ENCODE measurements at places on chromosomes 2 and 18. TPM values are rescaled to one million over a fixed set of nuclear protein-coding genes. Genes with fewer than 3 reads are reported as not detected.

DNAJC5G gene
- total RNA-seq = not detected

DNA sequence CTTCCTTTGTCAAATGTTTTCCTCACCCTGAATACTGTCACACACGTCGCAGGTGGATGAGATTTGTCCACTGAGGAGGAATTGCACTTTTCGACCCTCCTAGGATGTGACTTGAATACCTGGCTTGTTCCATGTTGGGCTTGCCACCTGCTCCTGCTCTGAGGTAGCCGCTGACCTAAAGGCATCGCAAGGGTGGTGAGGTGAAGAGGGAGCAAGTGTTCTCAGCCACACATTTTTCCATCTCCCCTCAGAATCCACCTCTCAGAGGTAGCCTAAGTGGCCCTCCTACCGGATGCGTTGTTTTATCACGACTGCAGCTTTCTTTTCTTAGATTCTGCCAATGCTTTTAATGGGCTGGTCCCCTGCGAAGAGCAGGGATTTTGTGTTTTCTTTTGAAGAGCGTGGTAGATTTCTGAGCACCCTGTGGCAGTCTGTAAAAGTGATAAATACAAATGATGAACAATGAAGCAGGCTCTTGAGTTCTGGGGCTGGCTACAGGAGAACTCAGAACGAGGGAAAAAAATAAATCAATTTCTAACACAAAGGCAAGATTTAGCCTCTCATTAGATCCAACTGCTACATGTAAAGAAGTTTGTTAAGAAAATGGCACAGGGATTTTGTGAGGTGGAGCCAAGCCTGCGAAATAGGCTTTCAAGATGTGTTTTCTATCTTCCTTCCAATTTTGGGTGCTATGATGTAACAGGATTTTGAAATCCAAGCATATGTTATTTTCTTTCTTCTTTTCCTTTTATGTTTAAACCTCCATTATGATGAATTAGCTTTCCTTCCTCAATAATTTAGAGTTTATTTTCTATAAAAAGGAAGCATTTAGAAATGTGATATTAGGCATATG lies 386.7 kb downstream of the TGIF1 start:
- no peaks in the 10 kb centered on the region for H3K36me3 ChIP-seq
- no peaks in the 10 kb centered on the region for H3K4me1 ChIP-seq
- no peak overlapping the region for H3K4me3 ChIP-seq
- DNase-seq = no peak

GRCh38 chr2:169365029-169365480 lies 2.7 kb upstream of the LRP2 start:
- H3K4me3 ChIP-seq = peak overlapping the region; percentile 53
- no peak for DNase-seq
- peaks cover 42% of the 10 kb centered on the region for H3K27me3 ChIP-seq
- H3K4me1 ChIP-seq = peaks cover 17% of the 10 kb centered on the region
- no peaks in the 10 kb centered on the region for H3K36me3 ChIP-seq

FAM237A gene
- total RNA-seq = not detected

AMER3 gene
- total RNA-seq = not detected

GRCh38 chr2:232508251-232508650 lies 11.9 kb upstream of the PRSS56 start:
- no peak for DNase-seq
- H3K27ac ChIP-seq = no peak overlapping the region

GRCh38 chr18:21265971-21266673 lies 24.1 kb downstream of the GREB1L start:
- DNase-seq = no peak
- H3K36me3 ChIP-seq = no peaks in the 10 kb centered on the region
- H3K27me3 ChIP-seq = no peaks in the 10 kb centered on the region
- H3K4me1 ChIP-seq = no peaks in the 10 kb centered on the region
- no peak overlapping the region for H3K4me3 ChIP-seq
- H3K27ac ChIP-seq = no peak overlapping the region

DNA sequence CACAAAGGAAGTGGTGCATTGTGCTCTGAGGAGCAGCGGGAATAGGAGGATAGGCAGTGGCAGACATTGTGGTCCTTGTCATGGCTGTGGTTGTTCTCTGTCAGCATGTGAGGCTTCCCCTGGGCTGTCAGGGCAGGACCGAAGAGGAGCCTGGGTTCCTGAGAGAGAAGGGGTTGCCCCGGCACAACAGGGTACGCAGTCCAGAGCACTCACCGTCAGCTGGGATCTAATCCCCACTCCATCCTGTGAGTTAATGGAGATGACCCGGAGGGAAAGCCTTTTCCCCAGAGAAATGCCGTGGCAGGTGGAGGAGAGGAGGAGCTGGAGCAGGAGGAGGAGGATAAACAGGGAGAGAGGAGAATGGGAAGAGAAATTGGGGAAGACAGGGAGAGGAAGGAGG lies 396.7 kb upstream of the HS6ST1 start:
- H3K27me3 ChIP-seq = no peaks in the 10 kb centered on the region
- no peaks in the 10 kb centered on the region for H3K4me1 ChIP-seq
- H3K4me3 ChIP-seq = no peak overlapping the region
- H3K27ac ChIP-seq = no peak overlapping the region
- H3K36me3 ChIP-seq = no peaks in the 10 kb centered on the region

LRRTM1 gene
- total RNA-seq = not detected

- no peak overlapping the region for H3K4me3 ChIP-seq
- no peaks in the 10 kb centered on the region for H3K36me3 ChIP-seq
- no peak for DNase-seq
- no peak overlapping the region for H3K27ac ChIP-seq
- no peaks in the 10 kb centered on the region for H3K4me1 ChIP-seq
Measured at GRCh38 chr2:49737606-49738005, 583.3 kb upstream of the FSHR start.

FECH gene
- 73.4 TPM for total RNA-seq

- no peak overlapping the region for H3K4me3 ChIP-seq
- H3K27me3 ChIP-seq = no peaks in the 10 kb centered on the region
- peak; percentile 28 for DNase-seq
- H3K36me3 ChIP-seq = no peaks in the 10 kb centered on the region
Measured at GRCh38 chr2:1613731-1614354, 130.5 kb downstream of the PXDN start.

HOXD8 gene
- total RNA-seq = 6.6 TPM

ALLC gene
- not detected for total RNA-seq

GRCh38 chr18:63105636-63106316 lies 213.8 kb downstream of the BCL2 start:
- no peak overlapping the region for H3K4me3 ChIP-seq
- no peaks in the 10 kb centered on the region for H3K36me3 ChIP-seq
- H3K4me1 ChIP-seq = no peaks in the 10 kb centered on the region
- H3K27me3 ChIP-seq = no peaks in the 10 kb centered on the region
- no peak for DNase-seq

DNA sequence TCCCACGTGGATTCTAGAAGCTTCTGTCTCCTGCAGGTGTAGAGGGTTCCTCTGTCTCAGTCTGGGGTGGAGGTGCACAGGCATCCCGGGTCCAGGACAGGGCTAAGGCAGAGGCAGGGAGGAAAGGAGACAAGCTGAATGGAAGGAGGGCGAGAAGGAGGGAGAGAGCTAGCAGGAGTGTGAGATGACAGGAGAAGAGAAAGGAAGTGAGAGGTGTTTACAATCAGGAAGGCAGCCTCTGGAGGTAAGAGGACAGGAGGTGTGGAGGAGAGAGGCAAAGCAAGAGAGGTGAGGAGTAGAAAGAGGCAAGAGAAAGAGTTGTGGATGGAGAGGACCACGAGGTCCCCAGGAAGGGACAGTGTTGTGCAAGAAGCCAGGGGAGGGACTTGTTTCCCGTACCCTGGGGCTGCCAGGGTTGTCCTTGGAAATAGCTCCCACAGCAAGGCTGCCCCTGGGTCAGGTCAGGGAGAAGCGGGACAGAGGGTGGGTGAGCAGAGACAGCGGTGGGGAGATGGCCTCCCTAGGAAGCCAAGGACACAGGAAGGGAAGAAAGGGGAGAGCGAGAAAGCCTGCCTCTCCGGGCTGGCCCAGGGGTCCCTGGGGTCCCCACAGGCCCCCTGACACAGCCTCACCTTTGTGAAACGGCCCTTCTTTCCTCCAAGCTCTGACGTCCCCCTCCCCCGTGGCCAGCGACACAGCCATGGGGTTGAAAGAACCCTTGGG lies 136.9 kb downstream of the CYP26B1 start:
- H3K27me3 ChIP-seq = no peaks in the 10 kb centered on the region
- H3K36me3 ChIP-seq = no peaks in the 10 kb centered on the region
- DNase-seq = no peak
- no peaks in the 10 kb centered on the region for H3K4me1 ChIP-seq

GRCh38 chr2:175151791-175152190 lies 16.2 kb downstream of the ATF2 start:
- H3K27me3 ChIP-seq = no peaks in the 10 kb centered on the region
- no peak overlapping the region for H3K27ac ChIP-seq
- DNase-seq = no peak
- peaks cover 43% of the 10 kb centered on the region for H3K4me1 ChIP-seq
- H3K4me3 ChIP-seq = no peak overlapping the region

Measured in gastrocnemius medialis (tissue), 4 donors.